ENCODE measurements at places on chromosomes 4 and X.

GRCh38 chrX:111365770-111366325 lies 46.1 kb downstream of the DCX start:
- DNase-seq: no peak

GRCh38 chr4:4914965-4915845 lies 55.7 kb downstream of the MSX1 start:
- DNase-seq: no peak

DNA sequence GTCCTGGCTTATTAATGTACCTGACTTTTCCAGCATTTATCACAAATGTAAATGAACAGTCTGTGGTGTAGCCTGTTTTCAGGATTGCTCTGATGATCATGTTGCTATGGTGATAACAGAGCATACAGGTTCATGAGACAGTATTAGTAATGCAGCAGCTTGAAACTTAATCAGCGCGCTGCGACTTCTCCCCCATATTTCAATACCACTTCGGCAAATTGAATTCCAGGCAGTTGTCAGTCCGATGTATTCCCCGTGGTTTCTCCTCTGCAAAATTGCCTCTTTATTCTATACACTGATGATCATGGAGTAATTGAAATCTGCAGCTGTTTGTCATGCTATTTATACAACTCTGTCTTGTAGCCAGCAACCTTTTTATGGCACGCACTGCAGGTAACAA lies 239.3 kb downstream of the C4orf33 start:
- peak; percentile 67 for DNase-seq

- peak; percentile 93 for DNase-seq
Measured at GRCh38 chrX:38798956-38799355, 2.3 kb upstream of the MID1IP1 start.

GRCh38 chrX:70878902-70879301 lies 29.6 kb downstream of the TEX11 start:
- no peak for DNase-seq

DNA sequence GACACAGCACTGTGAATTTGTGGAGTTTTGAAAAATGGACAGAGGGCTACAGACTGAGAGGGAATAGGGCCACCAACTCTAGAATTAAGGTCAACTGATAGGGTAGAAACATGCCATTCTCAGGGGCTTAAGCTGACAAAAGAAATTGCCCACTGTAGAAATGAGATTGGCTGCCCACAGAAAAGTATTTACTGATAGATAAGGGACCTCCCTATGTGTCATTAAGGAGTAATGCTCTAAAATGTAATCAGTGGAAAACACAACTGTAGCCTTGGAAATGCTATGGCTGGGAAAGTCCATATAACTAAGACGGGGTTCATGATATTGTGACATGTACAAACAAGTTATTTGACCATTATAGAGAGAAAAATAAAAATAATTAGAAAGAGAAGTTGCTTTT lies 4.6 kb downstream of the RTL9 start:
- no peak for DNase-seq

DNA sequence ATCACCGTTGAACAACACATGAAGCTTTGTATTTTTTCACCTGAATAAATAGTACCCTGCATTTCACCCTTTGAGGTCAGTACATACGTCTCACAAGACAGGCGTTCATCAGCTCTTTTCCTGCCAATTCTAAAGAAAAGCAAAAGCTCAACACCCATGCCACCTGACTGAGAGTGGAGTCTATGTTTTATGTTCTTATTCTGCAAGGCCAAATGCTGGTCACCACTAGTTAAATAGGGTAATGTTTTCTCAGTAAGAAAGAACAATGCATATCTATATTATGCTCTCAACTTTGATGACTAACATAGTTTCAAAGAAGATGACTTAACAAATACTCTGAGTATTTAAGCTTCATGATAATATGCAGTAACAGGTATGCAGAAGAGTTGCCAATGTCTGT lies 336.3 kb upstream of the BMP3 start:
- no peak for DNase-seq

GRCh38 chr4:6079965-6080364 lies 61.7 kb upstream of the C4orf50 start:
- DNase-seq: no peak

DNA sequence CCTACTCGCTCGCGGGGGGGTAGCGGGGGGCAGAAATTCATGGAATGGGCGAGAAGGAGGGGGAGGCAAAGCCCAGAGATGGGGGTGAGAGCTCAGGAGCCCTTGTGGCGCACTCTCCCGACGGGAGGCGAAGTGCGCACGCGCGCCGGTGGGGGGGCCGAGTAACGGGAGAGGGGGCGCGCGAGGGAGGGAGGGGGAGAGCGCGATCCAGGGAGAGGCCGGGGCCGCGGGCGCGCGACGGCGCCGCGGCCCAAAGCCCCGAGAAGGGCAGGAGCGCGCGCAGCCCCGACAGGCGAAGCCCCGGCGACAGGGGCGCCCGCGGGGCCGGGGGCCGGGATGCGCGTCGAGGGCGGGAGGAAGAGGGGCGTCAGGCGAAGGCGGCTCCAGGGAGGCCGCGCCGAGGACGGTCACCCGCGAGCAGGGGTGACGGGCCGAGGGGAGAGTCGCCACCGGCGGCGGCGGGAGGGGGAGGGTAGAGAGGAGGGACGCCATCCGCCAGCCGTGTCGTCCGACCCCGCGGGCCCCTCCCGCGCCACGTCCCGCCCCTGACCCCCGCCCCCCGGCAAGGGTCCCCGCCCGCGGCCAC lies 421 bp downstream of the MECP2 start:
- peak; percentile 47 for DNase-seq

- DNase-seq: no peak
Measured at GRCh38 chr4:159222043-159222552, 119.2 kb downstream of the RAPGEF2 start.

DNA sequence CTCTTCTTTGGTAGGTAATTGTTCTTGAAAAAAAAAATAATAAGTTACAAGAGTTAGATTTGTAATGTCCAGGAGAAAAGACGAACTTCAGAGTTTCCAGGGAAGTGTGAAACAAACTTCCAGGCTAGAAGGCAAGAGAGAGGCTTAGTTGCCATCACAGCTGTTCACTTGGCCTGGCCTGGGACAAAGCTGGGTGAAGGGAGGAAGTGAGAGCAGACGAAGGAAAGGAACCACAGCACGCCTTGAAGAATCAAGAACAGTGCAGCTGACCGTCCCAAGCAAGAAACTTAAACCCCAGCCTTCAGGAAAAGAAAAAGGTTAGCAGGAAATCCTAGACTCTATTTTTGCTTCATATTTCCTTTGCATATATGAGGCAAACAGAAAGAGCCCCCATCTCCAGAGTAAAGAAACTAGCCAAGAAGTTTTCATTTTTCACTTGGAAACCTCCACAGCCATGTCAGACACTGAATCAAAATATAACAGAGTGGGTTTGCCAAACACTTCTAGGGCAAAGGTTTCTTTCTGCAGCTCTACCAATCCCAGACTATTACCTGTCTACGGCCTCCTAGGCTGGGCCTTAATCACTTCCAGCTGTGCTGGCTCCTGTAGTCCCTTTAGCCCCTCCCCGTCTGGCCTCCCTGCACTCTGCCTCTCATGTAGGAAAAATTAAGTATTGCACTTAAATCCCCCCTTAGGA lies 209.6 kb downstream of the SPATA18 start:
- no peak for DNase-seq

DNA sequence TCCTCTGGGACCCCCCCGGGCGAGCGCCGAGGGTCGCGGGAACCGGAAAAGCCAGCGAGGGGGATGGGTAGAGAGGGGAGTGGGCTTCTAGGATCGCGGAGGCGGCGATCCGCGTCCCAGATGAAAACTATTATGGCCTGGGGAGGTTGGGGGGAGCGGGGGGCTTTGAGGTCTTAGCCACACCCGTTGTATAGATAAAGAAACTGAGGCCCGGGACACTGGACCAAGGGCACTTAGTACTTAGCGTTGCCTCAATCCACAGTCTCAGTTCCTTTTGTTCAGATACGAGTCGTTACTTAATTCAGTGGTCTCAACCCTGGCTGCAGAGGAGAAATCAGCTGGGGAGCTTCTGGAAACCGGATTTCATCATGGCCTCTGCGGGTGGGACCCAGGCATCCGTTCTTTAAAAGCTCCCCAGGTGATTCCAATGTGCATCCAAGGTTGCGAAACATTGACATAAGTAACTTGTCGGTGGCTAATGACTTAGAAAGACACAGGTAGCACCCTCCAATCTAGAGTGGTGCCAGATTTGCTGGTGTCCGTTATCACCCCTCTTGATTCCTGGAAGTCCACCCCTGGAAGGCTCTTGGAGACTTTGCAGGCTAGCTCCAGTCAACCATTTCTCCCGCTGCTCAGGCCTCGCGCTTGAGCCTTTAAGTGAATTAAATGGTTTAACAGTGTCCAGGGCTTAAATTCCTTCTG lies 90.7 kb downstream of the GEMIN8 start:
- DNase-seq: peak; percentile 65

- no peak for DNase-seq
Measured at GRCh38 chr4:41652971-41653370, 95.6 kb downstream of the PHOX2B start.

GRCh38 chr4:1206299-1207156 lies 34.1 kb upstream of the SPON2 start:
- no peak for DNase-seq

DNA sequence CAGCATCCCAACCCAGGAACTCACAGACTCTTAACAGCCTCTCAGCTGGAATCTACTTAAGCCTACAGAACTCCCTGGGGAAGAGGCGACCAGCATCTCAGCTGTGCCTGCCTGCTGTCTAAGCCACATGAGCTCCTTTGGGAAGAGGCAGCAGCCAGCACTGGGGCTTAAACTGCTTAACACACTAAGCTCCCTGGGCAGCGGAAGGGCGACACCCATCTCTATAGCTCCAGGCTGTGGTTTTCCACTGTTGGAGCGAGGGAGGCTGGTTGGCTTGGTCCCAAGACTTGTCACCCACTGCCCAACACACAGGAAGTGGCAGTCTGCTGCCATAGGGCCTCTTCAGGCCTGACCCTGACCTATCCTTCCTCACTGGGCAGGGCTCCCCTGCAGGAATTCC lies 1544.1 kb upstream of the ADGRL3 start:
- no peak for DNase-seq

GRCh38 chrX:133321451-133321850 lies 93.8 kb downstream of the GPC4 start:
- no peak for DNase-seq

DNA sequence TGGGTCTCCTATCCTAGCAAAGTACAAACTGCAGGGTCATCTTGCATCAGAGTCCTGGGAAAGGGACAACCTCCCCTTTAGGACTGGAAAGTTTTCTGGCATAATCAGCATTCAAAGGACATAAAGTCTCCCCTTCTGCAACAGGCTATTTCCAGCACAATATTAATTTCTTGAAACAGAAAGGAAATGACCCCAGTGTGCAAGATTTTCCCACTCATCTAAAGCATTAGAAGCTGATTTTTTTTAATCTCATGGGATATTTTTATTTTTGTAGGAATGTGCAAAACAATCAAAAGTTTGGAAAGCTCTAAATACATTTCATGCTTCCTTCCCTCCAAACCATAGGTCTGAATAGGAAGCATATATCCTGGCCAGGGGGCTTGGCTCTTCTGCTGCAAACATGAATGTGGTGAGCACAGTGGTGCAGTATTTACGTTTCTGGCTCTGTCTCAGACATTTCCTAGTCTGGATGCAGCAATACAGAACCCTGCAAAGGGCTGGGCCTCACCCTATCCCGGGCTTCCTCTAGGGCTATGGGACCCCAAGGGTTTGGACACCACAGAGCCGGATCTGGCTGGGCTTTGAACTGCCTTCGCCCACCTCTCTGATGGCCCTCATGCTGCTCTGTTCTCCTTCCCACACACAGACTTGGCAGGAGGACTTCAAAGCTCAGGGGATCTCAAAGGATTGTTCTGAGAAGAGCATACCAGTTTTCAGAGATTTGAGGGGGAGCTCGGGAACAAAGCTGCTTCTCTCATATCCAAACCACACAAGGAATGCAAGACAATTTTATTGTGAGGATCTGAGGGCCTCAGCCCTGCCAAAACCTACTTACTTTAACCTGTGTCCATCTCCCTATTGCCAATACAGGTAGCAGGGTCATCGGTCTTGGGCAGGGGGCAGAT lies 64.9 kb downstream of the POLR2B start:
- DNase-seq: no peak

DNA sequence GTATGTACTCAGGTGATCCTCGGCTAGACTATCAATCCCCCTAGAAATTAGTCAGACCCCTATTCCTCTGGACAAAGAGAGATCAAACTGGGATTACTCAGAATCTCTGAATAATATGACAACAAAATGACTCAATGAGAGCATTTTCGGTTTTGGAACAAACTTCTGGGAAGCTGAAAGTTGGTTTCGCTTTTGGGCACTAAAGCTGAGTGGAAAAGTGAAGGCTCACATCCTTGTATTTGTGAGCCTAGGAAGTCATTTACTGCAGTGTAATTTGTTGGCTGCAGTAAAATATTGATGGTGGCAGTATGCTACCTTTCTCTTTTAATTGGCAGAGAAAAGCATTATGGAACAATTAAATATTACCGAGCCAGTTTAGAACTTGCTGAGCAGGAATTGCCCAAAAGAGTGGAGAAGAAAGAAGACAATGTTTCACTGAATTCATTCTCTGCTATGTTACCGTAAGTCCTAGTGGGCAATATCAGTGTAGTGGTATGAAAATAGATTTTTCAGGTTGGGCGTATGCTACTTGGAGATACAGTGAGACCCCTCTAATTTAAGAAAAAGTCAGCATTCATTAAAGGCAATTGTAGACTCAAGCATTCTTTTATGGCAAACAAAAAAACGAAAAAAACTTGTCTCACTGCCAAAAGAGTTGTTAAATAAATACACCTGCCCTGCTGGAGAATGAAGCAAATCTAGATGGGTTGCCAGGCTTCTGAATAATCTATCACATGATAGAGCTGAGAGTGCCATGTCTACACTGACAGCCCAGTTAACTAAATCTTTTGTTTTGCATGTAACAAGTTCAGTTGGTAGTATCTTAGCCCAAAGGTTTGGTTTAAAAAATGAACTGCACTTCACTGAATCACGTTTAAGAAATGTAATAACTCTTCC lies 69.6 kb downstream of the AGTR2 start:
- no peak for DNase-seq

DNA sequence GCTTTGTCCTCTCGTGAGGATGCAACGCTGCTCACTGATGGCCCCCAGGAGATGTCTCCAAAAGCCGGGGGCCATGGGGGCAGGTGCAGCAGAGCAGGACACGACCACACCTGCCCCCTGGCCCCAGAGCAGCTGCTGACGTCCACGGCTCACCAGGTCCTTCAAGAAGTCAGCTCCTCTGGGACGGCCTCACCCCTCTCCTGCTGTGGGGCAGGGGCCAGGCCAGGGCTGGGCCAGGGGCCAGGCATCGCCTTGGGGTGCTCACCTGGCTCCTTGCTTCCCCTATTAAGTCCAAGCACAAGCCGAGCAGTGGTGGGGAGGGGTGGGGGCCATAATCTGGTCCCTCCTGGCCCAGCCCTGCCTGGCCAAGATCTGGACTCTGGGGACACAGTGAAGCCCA lies 28.6 kb upstream of the MXD4 start:
- DNase-seq: no peak

GRCh38 chr4:187576751-187577150 lies 418.8 kb upstream of the ZFP42 start:
- no peak for DNase-seq

DNA sequence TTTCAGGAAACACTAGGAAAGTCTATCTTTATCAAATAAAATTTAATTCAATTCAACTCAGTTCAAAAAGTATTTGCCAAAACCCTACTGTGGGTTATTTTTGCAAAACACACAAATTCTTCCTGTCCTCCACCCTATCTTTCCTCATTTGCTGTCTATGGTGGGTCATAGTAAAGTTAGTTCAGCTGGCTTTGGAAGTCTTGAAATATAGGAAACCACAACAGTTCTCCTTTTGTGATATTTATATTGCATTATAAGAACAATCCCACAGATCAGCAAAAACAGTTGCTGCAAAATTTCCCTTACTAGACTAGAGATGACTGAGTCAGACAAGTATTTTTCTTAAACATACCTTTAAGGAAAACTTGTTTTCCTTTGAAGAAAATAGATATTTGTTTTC lies 22.2 kb downstream of the CYBB start:
- no peak for DNase-seq

- no peak for DNase-seq
Measured at GRCh38 chrX:47484885-47485284, 1.9 kb upstream of the ZNF41 start.

Measured in NCI-H2227 treated with DMSO at 0.1 percent for 48 hours (cell line).